ENCODE measurements at places on chromosomes 7 and 10.

DNA sequence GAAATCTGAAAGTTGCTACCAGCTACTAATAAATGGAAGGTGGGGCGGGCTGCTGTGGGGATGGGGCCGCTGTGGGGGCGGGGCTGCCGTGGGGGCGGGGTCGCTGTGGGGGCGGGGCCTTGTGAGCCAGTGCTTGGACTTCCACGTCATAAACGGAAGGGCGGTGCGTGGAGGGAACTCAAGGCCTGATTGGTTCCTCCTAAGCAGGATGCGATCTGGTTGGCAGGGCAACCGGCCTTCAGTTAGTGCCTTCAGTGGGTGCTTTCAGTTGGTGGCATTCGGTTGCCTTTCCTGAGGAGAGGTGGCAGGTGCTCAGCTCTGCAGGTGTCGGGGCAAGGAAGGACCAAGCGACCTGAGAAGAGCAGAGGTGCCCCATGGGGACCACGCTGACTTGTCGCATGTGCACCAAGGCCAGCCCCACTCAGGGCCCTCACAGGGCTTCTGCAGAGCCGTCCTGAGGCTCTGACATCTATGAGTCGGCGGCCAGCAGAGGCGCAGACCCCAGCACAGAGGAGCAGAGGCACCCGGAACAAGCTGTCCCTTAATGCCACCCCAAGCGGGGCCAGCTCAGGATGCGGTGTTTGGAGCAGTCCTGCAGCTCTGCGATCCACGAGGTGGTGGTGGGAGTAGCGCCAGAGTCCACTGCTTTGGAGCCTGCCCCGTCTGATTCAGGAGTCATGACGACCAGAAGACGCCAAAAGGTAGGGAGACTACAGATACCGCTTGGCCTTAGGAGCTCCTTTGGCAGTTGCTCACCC lies 54.4 kb upstream of the PDSS1 start:
- DNase-seq = no peak

DNA sequence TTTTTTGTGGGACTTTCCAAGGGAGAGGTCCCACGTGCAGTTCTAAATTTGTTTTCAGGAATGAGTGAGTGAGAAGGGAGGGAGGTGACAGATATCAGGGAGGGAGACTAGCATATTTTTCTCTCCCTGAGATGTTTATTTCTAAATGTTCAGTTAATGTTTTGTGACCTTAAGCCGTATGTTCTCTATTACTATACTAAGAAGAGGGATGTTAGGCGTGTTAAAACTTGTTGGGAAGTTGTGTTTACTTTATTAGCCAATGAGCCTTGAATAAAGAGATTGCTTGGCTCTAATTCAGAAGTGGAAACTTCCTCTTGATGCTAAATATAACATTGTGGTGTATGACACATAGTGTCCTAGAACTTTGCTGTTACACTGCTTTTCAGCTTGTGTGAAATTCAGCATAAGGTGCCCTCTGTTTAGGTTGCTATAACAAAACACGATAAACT lies 37.3 kb downstream of the DNAH11 start:
- DNase-seq = no peak

GRCh38 chr7:34664755-34665154 lies 6.7 kb downstream of the NPSR1 start:
- no peak for DNase-seq

GRCh38 chr7:6442114-6442513 lies 5.6 kb downstream of the DAGLB start:
- DNase-seq = no peak

- DNase-seq = no peak
These were observed 41.6 kb downstream of the DNAJB9 start for GRCh38 chr7:108611268-108611667.

DNA sequence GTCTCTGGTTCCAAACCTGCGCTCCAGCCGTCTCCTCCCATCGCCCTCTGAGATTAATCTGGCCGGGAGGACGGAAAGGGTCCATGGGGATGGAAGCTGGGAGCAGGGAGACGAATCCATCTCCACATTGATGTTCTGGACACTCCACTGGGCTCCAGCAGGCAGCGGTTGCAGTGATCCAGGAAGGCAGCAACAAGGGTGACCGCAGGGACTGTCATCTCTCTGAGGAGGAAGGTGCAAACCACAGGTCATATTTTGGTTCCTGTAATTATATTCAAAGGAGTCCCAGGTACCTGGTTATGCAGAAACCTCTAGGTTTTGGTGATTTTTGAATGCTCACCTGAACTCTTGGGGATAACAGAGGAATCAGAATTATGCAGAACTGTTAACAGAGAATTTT lies 54.8 kb downstream of the EVX1 start:
- no peak for DNase-seq

DNA sequence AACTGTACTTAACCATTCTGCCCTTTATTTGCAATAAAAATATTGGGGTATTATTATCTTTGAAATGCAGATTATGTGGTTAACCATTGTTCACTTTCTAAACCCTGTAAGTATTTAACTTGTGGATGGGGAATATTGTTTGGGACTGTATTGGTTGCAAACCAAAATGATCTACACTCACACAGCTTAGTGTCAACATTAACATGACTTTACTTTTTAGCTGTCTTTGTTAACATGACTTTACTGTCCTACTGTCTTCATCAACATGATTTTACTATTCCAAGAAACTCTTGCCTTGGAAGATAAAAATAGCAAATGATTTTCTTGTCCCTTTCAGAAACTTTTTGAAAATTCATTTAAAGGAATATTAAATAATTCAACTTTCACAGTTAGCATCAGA lies 471.5 kb downstream of the GFRA1 start:
- DNase-seq = no peak

- DNase-seq = no peak
These were observed 696 bp downstream of the MALSU1 start for GRCh38 chr7:23299770-23300300.

DNA sequence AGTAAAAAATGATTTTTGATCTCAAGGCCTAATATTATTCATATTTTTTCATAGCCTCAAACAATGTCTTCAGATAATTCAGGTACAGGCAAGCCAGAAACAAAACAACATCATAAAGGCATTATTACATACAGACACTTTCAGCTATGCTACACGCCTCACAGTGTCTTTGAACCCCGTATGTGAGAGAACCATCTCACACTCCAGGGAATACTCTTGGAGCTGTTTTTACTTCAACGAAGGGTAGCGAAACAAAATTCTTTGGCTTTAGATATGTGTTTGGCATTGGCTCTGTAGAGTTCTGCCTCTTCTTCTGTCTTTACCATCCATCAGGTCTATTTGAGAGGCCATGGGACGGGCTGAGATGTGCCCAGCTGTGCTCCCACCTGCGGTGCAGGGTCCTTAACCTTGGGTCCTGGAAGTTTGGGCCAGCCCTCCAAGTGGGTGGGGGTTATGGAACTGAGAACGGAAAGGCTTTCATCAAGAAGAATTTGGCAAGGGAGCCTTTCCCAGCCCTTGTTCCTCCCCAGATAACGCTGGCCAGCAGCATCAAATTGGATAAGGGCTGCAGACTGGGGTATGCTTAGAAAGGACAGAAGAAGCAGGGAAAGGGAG lies 276.9 kb downstream of the TCF7L2 start:
- DNase-seq = no peak

- DNase-seq = no peak
These were observed 235.4 kb downstream of the RNLS start for GRCh38 chr10:88347597-88348304.

GRCh38 chr7:102303669-102304422 lies 17.2 kb downstream of the SH2B2 start:
- no peak for DNase-seq

GRCh38 chr10:132777441-132777840 lies 8.5 kb downstream of the NKX6-2 start:
- DNase-seq = no peak

- no peak for DNase-seq
These were observed 250.6 kb upstream of the KLF6 start for GRCh38 chr10:4035599-4035945.

DNA sequence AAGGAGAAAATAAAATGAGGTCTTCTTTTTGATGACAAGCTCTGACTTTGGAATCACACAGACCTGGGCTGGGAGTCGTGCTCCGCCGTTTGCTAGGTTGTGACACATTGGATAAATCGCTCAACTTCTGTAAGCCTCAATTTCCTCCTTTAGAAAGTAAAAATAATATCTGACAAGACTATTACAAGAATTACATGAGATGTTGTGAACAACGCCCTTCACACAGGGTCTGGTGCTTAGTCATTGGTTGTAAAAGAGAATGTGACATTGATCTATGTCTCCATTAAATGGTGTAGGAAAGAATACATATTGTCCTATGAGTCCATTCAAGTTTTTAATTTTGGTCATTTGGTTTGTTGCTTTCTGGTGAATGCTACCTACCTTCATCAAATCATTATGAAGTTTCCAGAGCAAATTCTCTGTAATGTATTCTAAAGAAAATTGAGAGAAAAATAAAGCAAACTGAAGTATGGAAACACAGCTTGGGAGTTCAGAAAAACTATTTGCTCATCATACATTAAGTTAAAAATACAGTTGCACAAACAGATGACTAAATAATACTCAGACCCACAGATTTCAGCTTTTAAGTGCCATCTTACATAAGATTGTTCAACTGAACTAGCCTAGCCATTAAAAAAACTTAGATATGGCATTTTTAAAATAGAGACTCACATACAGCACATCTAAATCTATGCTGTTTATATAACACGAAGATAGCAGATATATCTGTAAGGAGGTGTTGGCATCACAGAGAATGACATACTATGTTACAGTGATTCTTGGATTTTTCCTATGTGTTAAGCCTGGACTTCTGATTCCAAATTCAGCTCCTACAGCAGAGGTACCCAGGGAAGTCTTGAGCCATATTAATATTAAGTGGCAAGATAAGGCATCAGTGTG lies 12.3 kb upstream of the ADRB1 start:
- no peak for DNase-seq

DNA sequence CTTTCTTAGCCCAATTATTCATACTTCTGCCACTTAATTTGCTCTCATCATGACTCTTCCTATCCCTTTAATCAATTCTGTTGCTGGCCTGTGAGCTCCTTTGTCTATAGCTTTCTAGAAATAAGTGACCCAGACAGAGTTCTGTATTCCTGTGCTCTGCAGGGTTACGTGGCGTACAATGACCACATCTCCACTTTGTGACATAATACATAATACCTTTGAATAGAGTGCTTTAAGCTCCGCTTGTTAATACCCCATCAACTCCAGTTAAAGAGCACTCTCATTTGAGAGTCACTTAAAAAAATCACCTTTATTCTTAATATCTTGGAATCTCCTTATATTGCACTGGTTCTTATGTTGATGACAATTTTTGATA lies 619.0 kb downstream of the PARD3 start:
- DNase-seq = no peak

GRCh38 chr10:98516352-98516751 lies 69.6 kb upstream of the HPS1 start:
- DNase-seq = no peak

GRCh38 chr10:117168729-117169128 lies 28.6 kb upstream of the KCNK18 start:
- DNase-seq = no peak

DNA sequence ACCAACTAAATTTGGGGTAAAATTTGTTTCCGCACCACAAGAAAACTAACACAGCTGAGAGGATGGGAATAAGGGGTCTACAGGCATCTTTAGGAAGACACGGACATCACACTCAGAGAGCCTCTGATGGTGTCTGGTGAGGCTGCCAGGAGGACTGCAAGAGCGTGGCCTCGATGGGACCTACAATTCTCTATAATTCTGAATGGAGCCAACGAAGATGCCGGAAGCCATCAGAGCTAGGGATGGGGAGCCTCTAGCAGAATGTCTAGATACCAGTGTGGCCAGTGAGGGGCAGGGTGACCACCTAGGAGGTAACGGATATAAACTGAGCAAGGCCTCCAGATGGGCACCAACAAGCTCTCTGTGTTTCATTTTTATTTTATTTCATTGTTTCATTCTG lies 7.5 kb downstream of the GRID1 start:
- DNase-seq = no peak

DNA sequence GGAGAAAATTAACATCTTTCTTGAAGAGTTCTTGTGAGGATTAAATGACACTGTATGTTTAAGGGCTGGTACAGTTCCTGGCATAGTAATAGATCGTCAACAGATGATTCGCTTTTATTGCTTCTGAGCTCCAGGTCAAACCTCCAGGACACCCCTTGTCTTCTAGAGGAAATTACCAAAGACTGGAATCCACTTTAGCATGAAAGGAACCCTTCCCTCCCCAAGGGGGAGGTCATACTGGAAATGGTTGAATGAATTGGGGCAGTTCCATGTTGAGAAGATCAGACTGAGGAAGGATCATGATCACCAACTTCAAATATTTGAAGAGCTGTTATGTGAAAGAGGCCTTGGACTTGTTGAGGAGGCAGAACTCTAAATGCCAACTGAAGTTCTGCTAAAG lies 8.9 kb downstream of the NFE2L3 start:
- DNase-seq = no peak

- no peak for DNase-seq
These were observed 7.8 kb downstream of the HTRA1 start for GRCh38 chr10:122468926-122469781.

DNA sequence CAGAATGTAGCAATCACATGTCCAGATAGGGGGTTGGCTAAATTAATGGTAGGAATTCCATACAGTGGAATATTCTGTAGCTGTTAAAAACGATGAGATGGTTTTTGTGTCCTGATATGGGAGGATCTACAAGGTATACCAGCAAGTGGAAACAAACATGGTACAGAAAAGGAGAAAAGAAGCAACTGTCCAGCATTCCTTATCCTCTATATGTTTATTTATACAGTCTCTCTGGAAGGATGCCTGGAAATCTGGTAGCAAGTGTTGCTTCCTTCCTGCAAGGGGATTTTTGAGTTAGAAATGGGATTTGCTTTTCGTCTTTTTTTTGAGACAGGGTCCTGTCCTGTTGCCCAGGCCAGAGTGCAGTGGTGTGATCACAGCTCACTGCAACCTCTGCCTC lies 19.3 kb downstream of the IL15RA start:
- DNase-seq = no peak

GRCh38 chr7:108146070-108146842 lies 16.1 kb upstream of the LAMB4 start:
- DNase-seq = no peak

DNA sequence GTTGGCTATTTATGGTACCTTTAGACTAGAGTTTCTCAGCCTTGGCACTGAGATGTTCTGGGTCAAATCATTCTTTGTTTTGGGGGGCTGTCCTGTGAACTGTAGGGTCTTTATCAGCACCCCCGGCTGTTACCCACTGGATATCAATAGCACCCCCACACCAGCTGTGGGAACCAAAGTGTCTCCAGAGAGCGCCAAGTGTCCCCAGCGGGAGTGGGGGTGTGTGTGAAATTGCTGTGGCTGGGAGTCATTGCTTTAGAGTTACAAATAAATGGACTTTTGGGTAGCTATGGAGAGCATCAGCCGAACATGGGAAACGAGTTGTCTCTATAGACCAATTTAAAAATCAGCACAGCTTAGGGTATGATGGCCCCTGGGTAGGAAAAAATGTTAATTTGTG lies 111.3 kb upstream of the C1QL3 start:
- no peak for DNase-seq

DNA sequence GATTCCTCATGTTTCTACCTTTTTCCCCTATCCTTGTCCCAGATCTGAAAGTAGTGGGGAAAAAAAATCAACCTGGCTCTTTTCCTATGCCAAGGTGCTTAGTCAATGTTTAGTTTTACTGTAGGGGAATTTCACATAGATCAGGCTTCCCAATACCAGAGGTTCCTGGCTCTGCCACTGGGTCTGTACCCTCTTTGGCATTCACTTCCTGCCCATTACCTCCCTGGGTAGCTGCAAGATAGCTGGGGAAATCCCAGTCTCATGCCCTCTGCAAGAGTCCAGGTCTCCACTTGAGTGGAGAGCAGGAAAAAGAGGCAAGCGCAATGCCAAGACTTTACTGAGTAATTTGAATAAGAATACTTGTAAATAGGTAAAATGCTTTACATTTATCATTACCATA lies 3.5 kb upstream of the BPGM start:
- no peak for DNase-seq

- no peak for DNase-seq
These were observed 133.8 kb downstream of the C10orf90 start for GRCh38 chr10:126536656-126537055.

Data from T-helper 2 cell (primary cell).